ENCODE measurements at places on chromosomes 2 and 18.

GRCh38 chr2:54902763-54903162, 147.5 kb downstream of the RTN4 start:
- no peak for DNase-seq

DNA sequence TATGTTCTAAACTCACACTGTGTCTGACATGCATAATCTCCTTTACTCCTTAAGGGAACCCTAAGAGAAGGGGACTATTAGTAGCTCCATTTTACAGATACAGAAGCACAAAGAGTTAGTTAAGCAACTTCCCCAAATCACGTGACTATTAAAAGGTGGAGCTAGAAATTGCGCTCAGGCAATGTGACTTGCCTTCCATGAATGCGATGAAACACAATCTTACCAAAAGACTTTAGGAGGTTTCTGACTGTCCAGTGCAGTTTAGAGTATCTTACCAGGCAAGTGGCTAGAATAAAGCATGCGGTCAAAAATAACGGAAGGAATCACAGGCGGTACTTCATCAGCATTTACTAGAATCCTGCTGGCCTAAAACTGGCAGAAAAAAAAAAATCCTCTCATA, 70.4 kb downstream of the ZNF521 start:
- no peak for DNase-seq

DNA sequence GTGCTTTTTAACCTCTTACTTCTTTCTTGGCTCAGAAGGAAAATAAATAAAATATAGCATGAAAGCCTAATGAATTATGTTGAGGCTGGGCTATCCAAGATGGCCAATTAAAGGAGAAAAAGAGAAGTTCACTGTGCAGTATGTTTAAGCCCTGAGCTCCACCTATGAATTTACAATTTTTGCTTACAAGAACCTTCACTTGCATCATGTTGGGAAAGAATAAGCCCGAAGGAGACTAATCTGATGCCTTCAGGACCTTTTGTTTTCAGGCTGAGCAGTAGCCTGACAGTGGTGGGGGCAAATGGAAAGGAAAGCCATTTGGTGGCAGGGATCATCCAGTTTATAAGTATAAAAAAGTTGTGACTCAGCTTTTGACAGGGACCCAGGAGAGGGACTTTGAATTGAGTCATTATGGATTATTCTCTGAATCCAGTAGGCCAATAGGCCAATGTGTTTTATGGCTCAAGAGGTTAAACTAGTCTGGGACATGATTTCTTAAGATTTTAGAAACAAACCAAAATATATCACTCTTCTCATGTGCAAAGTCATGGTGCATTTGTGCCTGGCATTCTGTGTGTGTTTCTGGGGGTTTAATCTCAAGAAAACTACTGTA, 56.9 kb downstream of the E2F6 start:
- peak; percentile 47 for DNase-seq

DNA sequence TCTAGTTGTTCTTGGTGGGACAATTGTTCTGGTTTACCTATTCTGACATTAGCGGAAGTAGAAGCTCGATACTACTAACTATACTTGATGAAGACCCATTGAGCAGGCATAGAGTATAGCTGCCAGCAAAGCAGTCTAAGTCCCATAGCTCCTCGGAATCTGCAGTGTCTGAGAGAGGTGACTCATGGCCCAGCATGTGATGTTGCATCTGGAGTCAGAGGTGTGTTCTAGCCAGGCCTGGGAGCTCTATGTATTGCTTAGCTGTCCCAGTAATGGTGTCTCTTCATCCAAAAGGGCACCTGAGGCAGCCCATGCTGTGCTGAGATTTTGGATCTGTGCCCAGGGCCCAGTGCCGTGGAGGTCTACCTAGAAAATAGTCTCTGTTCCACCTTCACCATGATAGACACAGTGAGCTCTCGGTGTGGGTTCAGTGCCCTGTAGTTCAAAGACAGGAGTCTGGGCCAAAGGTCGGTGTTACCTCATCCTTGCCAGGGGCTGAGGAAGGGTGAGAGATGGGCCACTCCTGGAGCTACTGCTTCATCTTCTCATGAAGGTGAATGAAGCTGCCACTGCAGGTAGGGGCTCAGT, 47.3 kb downstream of the MEX3C start:
- peak; percentile 14 for DNase-seq

GRCh38 chr2:121480826-121481225, 49.9 kb upstream of the RNU4ATAC start:
- peak; percentile 85 for DNase-seq

- no peak for DNase-seq
Observed at GRCh38 chr2:63785096-63785495, 56.6 kb upstream of the UGP2 start.

- peak; percentile 44 for DNase-seq
Observed at GRCh38 chr2:75200140-75201096, 1.1 kb upstream of the TACR1 start.

DNA sequence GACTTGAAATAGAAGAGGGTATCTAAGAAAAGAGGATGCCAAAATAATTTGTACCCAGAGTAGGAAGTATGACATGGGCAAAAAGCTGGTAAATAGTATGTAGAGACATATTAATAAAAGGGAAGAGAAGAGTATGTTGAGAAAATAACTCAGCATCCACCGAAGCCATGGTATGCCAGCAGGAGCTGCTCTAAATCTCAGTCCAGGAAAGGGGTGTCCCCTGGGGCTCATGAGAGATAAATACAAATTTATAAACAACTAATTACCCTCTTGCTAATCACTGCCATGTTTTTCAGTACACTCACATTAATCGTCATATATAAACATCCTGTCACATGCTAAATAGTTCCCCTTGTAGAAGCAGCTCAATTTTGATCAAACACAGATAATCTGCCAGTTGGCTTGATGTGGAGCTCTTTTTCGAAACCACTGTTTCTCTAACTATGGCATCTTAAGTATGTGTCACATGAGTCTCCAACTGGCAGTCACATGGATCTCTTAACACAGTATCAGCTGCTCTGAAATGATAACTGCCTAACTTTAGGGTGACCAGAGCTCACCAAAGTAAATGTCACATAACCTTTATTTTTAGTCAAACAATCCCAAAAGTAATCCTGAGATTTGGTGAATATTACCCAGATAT, 31.9 kb downstream of the EXOC6B start:
- peak; percentile 36 for DNase-seq

GRCh38 chr2:232029346-232029745, 67.8 kb downstream of the DIS3L2 start:
- DNase-seq, result no peak

DNA sequence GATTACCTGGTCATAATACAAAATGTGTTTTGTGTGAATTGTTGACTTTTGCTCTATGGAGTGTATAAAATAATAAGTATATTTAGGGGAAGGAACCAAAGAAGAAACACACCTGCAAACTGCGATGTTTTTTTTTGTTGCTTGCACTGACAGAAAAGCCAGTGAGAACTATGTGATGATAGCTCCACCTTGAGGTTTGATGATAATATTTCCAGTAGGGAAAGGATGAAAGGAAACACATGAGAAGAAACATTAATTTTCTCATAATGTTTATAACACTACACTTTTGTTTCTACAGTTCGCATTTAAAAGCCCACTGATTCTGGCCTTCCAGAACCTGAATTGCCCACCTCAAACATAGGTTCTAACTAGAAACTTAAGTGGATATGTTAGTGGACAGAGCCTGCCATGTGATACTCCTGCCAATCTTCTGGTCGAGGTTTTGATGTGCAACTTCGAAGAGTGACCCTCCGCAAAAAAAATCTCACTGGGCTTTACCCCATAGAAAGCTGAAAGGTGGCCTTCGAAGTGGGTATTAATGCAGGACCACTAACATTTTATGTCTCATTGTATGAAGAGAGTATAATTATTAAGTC, 476.4 kb upstream of the SPHKAP start:
- peak; percentile 25 for DNase-seq

DNA sequence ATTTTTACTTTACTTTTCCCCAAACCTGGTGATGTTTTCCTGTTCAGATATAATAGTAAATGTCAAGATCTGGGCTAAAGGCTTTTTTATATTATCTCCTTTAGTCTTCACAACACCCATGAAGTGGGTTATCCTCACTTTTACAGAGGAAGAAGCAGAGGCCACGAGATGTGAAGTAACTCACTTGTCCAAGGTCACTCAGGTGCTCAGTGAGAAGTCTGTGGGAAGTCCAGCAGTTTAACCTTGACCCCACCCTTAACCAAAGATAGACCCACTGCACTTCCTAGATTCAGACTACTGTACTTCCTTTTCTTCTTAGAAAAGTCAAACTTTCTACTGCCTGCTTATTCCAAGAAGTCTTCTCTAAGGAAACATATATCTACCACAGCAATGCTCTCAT, 56.3 kb upstream of the STAT1 start:
- no peak for DNase-seq

DNA sequence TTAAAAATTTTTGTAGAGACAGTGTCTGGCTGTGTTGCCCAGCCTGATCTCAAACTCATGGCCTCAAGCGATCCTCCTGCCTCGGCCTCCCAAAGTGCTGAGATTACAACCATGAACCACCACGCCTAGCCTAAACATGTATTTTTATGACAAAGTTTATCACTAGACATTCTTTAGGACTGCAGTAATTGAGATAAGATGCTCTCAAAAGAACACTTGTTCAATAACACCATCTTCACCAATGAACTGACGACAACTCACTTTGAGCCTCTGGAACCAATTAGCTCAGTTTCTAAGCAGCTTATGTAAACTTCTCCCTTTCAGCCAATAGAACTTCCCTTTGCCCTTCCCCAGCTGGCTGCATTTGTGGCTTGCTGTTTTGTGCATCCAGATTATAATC, 15.3 kb upstream of the PPP4R1 start:
- DNase-seq, result peak; percentile 72

DNA sequence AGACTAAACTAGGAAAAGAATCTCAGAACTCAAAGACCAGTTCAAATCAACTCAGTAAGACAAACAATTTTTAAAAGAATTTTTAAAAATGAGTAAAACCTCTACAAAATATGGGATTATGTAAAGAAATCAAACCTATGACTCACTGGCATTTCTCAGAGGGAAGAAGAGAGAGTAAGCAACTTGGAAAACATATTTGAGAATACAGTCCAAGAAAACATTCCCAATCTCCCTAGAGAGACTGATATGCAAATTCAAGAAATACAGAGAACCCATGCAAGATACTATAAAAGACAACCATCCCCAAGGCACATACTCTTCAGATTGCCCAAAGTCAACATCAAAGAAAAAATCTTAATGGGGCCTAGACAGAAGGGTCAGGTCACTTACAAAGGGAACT, 162.7 kb downstream of the WDPCP start:
- peak; percentile 74 for DNase-seq

DNA sequence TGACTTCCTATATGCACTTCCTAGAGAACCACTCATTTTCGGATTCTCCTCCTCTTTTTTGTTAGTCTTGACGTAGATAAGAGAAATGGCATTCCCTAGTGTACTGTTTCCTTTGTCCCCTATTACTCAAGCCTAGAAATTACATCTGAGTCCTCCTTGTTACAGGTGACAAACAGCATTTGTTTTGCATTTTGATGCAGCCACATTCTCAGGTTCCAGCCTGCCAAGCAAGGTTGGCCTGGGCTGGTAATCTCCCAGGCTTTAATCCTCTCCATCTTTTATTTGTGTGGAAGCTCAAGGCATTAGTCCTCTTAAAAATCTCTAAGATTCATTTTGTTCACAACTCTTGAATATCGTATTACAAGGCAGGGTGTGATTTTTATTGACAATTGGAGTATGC, 318.0 kb upstream of the NRP2 start:
- no peak for DNase-seq

- no peak for DNase-seq
Observed at GRCh38 chr2:223058952-223059716, 7.1 kb downstream of the KCNE4 start.

GRCh38 chr2:64988420-64989125, 626 bp upstream of the SLC1A4 start:
- peak; percentile 93 for DNase-seq

DNA sequence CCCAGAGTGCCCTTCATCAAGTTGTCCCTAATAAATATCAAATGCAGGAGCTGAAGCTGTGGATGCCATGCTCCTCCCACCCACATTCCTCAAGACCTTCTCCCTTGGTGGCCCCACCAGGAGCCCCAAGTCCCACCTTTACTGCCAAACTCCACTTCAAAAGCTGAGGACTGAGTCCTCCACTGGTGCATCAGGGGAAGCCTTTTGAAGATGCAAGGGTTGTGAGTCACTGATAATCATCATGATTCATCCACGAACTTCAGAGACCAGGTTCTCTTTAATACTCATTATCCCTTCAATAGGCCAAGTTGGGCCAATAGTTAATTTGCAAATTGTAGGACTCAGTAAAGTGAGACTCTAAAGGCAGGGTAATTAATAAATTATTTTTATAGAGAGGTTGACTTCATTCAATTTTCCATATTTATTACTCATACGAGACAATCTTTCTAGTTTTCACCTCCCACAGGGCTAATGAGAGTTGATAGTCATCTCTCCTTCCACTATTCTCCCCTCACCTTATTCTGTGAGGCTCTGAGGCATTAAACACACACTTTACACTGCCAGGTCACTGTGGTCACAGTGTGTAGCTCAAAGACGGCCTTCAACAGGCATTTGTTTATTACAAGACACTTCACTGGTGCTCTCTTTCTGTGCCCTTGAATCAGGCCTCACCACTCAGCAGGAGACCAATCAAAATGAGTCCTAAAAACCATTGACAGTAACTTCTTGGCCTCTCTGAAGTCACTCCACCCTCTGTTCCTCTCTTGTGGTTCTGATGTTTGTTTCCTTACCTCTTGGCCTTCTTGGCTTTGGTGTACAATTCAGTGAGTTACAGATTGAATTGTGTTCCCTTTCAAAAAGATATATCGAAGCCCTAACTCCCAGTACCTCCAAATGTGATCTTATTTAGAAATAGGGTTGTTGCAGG, 99.9 kb downstream of the TRIB2 start:
- DNase-seq, result peak; percentile 61

GRCh38 chr18:6636091-6636490, 93.4 kb upstream of the ARHGAP28 start:
- no peak for DNase-seq

GRCh38 chr2:98502556-98503335, 58.1 kb downstream of the INPP4A start:
- peak; percentile 63 for DNase-seq

DNA sequence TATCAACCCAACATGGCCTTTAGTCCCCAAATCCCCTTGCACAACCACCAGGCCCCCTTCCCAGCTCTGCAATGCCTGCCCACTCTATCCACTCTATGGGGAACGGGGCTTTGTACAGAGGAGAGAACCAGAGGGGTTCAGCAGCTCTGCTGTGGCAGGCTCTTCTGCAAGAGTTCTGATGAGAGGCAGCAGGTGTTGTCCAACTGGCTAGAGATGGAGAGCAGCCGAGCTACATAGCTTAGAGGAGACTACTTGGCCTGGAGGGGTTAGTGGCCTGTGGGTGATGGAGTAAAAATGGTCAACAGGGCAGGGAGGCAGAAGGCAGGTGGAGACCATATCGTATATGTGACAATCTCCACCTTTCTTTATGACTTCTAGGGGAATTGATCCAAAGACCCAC, 103.0 kb downstream of the QPCT start:
- no peak for DNase-seq

- DNase-seq, result peak; percentile 73
Observed at GRCh38 chr2:219155054-219155644, 5.5 kb downstream of the NHEJ1 start.

DNA sequence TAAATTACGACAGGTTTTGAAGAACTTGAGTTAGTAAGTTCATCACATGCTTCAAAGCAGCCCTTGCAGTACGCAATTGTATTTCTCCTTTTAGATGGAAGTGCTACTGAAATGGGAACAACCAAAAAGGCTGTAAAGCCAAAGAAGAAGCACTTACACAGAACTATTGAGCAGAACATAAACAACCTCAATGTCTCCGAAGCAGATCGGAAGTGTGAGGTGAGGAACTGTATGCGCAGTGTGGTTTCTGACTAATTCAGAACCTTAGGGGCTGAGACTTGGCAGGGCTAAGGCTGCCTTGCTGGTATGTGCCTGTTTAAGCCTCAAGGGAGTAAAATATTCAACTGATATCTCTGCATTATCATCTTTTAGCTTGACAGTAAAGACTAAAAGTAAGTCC, 8.4 kb downstream of the NCAPH start:
- DNase-seq, result no peak

All from fibroblast of skin of back (primary cell).